ENCODE measurements at places on chromosomes 4 and X. TPM values are rescaled to one million over a fixed set of nuclear protein-coding genes. Genes with fewer than 3 reads are reported as not detected.

Gene TCEAL6
- total RNA-seq = not detected

Gene SLITRK4
- total RNA-seq = not detected

Gene CLIC2
- total RNA-seq = not detected

Gene IL2
- not detected for total RNA-seq

Gene DNAAF6
- not detected for total RNA-seq

Gene LNX1
- 10.9 TPM for total RNA-seq

Gene SLC6A14
- not detected for total RNA-seq

Gene CDKL2
- not detected for total RNA-seq

Gene TMEM131L
- total RNA-seq = 5.7 TPM

Gene GPRIN3
- total RNA-seq = not detected

Gene PSAPL1
- not detected for total RNA-seq

Gene NPY2R
- total RNA-seq = not detected

Gene ITM2A
- not detected for total RNA-seq

Gene MAGED4B
- 32.9 TPM for total RNA-seq

Gene CYP4V2
- 16.3 TPM for total RNA-seq

Gene FAM184B
- total RNA-seq = not detected

Gene GABRG1
- not detected for total RNA-seq

Gene RNF150
- 10.5 TPM for total RNA-seq

Gene ZRSR2
- 1.4 TPM for total RNA-seq

Gene GRIPAP1
- total RNA-seq = 16.5 TPM

Gene RLIM
- total RNA-seq = 40.1 TPM

Gene P2RY8
- not detected for total RNA-seq

Gene CYSLTR1
- not detected for total RNA-seq

Gene GALNTL6
- total RNA-seq = not detected

Gene ASIC5
- not detected for total RNA-seq

Gene MAGEA11
- total RNA-seq = not detected

Gene MAGEB10
- total RNA-seq = not detected

Gene CXXC4
- total RNA-seq = not detected

Gene ITGB1BP2
- total RNA-seq = 0.22 TPM
